ENCODE measurements at places on chromosomes 5 and 9.

DNA sequence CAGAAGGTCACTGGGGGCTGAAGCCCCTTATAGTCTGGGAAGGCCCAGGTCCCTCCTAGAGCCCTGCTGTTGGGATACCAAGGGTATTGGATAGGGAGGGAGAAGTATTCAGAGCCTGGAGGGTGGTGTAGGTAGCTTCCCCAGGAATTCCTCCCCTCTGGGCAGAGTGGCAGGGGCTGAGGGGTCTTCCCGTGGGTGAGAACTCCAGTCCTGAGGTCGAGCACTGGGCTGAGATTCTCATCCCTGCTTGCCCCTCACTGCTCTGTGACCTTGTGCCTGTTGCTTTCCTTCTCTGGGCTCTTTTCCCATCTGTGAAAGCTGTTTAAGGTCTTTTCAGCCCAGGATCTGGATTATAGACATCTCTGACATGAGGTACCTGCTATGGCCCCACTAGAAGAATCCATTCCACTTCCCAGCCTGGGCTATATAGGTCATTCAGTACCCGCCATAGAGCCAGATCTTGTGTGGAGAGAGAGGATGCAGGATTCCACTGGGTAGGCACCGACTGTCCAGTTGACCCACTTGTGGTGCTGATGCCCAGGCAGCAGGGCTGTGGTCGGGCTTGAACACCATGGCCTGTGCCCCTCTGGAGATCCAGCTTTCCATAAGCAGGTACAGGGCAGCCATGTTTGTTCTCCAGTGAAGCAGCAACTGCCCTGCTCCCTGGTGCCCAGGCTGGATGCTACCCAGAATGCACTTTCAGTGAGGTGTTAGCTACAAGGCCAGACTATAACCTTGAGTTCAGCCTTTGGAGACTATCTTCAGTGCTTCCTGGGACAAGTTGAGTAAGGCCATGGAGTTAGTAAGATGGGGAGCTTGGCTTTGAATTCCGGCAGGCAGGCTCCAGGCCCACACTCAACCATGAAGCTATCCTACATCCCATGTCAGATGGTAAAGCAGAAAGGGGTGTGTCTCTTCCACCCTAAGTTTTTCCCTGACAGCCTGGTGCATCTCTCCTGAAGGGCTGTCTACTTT lies 60.1 kb downstream of the AMBP start:
- H3K27ac ChIP-seq = no peak overlapping the region
- no peaks in the 10 kb centered on the region for H3K4me1 ChIP-seq
- H3K27me3 ChIP-seq = no peaks in the 10 kb centered on the region
- no peaks in the 10 kb centered on the region for H3K36me3 ChIP-seq

- DNase-seq = no peak
- no peaks in the 10 kb centered on the region for H3K27me3 ChIP-seq
- H3K4me3 ChIP-seq = no peak overlapping the region
- no peaks in the 10 kb centered on the region for H3K36me3 ChIP-seq
- H3K27ac ChIP-seq = no peak overlapping the region
- no peaks in the 10 kb centered on the region for H3K4me1 ChIP-seq
Measured at GRCh38 chr9:84875193-84875592, 205.7 kb downstream of the NTRK2 start.

- H3K4me1 ChIP-seq = no peaks in the 10 kb centered on the region
- H3K36me3 ChIP-seq = no peaks in the 10 kb centered on the region
- no peaks in the 10 kb centered on the region for H3K27me3 ChIP-seq
Measured at GRCh38 chr9:9992936-9993335, 619.9 kb downstream of the PTPRD start.

GRCh38 chr9:112059966-112060320 lies 115.2 kb downstream of the SUSD1 start:
- no peaks in the 10 kb centered on the region for H3K36me3 ChIP-seq
- H3K27ac ChIP-seq = no peak overlapping the region
- no peak overlapping the region for H3K4me3 ChIP-seq

DNA sequence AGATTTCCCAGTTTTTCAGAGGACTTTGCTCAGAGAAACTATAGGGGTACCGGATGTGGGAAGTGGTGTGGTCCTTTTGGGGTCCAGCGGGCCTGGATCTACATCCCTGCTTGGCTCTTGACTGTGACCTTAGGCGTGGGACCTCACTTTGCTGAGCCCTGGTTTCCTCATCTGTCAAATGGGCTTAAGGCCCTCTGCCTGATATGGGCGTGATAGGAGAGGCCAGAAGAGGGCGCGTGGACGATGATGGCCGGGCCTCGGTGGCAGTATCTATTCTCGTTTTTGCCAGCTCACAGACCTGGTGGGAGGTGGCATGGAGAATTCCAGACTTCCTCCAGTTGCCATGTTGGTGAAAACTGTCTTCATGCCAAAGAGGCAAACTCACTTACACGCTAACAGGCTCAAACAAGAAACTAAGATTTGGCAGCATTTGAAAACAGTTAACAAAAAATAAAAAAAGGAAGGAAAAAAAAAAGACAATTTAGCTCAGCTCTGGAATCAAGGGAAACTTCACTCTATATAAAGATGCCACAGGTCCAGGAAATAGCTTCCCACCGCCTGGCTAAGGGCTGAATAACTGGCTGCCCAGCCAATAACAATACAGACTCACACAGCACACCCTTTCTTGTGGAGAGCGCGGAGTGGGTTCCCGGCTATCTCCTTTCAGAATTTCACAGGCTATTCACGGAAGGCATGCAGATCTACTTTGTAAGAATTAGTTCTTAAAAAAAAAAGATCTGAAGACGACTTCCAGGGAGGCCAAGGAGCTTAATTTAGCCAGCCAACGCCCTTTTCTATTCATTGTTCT lies 1.7 kb downstream of the SH3PXD2B start:
- no peaks in the 10 kb centered on the region for H3K36me3 ChIP-seq
- peaks cover 9% of the 10 kb centered on the region for H3K4me1 ChIP-seq
- peak overlapping the region; percentile 16 for H3K27ac ChIP-seq
- no peaks in the 10 kb centered on the region for H3K27me3 ChIP-seq
- DNase-seq = peak; percentile 41
- H3K4me3 ChIP-seq = peak overlapping the region; percentile 88

- no peaks in the 10 kb centered on the region for H3K4me1 ChIP-seq
- no peaks in the 10 kb centered on the region for H3K36me3 ChIP-seq
- H3K4me3 ChIP-seq = no peak overlapping the region
- H3K27ac ChIP-seq = no peak overlapping the region
- no peaks in the 10 kb centered on the region for H3K27me3 ChIP-seq
- no peak for DNase-seq
Measured at GRCh38 chr5:74037321-74037720, 411.3 kb downstream of the ARHGEF28 start.

Data from mesendoderm (in vitro differentiated cells).